ENCODE measurements at places on chromosomes 3 and 15.

DNA sequence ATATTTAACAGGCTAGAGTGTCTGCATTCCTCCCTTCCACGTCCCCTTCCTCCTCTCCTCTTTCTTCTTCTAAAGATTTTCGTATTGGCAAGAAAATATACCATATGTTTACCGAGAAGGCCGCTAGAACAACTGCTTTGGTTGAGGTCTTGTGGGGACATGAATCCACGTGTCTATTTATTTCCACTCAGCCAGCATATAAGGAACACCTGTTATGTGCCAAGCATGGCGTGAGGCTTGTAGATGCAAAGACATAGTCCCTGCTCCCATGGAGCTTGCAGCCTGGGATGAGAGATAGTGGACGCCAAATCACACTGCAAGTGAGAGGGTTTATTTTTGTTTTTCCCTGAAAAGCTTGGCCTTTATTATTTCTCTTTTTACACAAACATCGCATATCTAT, 57.1 kb downstream of the SLC7A14 start:
- DNase-seq = no peak

DNA sequence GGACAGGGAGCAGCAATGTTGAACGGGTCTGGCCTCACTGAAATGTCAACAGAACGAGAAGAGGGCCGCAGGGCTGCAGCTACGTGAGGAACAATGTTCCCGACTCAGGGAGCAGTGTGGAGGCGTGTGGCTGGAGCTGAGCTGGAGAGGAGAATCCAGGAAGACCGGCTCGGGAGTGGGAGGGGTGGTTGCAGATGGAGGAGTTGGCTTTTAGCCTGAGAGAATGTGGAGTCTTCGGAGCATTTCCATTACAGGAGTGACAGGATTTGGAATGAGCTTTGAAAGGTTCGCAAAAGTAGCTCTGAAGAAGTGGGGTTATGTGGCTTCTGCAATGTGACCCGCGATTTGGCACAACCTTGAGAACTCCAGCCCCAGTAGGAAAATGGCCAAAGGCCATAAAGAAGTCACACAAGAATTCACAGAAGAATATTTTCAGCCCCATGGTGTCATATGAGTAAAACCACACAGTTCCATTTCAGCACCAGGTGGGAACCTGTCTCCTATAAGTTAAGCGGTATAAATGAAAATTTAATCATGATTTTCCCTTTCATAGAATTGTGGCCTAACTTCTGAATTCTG, 78.8 kb upstream of the NSMCE3 start:
- DNase-seq = no peak

GRCh38 chr3:95394286-95394685, 1331.4 kb downstream of the NSUN3 start:
- DNase-seq = no peak

- DNase-seq = no peak
Measured at GRCh38 chr3:34218706-34219385, 420.4 kb downstream of the PDCD6IP start.

GRCh38 chr3:9727041-9727595, 4.4 kb upstream of the BRPF1 start:
- no peak for DNase-seq

DNA sequence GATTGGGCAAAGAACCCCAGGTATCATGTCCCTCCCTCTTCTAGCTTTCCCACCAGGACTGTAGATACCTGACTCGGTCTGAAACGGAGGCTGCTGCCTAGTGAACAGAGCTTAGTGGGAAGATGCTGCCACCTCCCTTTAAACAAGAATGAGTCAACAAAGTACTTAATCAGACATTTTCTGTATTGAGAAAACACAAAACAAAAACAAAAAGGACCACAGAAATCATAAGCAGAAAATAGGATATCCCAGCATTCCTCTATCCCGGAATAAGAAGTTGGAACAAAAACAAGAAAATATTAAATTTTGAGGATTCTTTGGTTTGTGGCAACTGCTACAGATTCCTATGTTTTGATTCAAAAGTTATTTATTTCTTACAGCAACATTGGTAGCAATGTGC, 51.7 kb upstream of the COL8A1 start:
- no peak for DNase-seq

DNA sequence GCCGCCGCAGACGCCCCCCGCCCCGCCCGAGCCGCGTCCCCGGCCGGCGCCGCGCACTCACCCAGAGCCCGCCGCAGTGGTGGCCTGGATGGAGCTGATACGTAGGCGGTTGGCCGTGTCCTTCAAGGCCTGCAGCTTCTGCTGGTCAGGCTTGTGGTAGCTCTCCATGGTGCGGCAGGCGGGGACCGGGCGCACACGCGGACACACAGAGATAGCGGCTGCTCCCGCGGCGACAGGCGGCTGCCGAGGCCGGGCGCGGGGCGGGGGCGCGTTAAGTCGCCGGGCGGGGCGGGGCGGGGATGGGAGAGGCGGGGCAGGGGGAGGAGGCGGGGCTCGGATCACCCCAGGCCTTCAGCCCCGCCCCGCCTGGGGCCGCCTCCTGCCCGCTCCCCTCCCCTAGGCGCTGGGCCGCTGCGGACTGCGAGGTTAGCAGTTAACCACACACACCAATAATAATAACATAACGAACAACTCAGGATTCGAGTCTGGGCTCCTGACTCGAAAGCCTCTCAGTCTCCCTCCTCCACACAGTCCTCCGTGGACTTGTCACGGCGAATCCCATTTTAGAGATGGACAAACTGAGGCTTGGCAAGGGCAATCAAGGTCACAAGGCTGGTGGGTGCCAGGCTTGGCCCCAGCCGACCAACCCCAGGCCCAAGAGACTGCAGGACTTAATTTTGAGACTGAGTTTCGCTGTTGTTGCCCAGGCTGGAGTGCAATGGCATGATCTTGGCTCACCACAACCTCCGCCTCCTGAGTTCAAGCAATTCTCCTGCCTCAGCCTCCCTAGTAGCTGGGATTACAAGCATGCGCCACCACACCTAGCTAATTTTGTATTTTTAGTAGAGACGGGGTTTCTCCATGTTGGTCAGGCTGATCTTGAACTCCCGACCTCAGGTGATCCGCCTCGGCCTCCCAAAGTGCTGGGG, at the start of gene TKT:
TSS of gene TKT (minus strand) at position 248 of the 929 bp plus-strand sequence. CDS start at position 168, 80 bp downstream.
- peak; percentile 77 for DNase-seq

- DNase-seq = peak; percentile 68
Measured at GRCh38 chr15:99059010-99059981, 45.6 kb upstream of the SYNM start.

GRCh38 chr3:53180305-53181023, 19.5 kb downstream of the PRKCD start:
- DNase-seq = no peak

GRCh38 chr3:1439395-1439794, 346.6 kb downstream of the CNTN6 start:
- no peak for DNase-seq

- peak; percentile 35 for DNase-seq
Measured at GRCh38 chr3:113626503-113627371, 69.7 kb downstream of the USF3 start.

GRCh38 chr15:36428102-36428845, 151.2 kb upstream of the CDIN1 start:
- DNase-seq = no peak

DNA sequence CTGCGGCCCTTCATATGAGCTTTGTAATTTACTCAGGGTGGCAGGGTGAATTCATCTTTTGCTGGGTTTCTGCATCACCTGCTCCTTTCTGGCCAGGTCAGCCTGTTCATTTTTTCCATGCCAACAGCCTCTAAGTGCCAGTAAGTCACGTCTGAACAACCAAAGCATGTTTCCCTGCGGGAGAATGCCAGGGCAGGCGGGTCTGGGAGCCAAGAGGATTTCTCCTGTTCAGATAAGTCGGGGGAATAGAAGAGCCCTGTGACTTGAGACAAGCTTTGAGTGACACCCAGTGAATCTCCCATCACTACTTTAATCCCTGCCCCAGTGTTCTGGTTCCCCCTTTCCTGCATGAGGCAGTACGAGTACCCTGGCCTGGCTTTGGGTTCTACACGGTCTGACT, 153.1 kb downstream of the PGPEP1L start:
- DNase-seq = no peak

- DNase-seq = no peak
Measured at GRCh38 chr15:91409387-91409786, 309.3 kb downstream of the SV2B start.

DNA sequence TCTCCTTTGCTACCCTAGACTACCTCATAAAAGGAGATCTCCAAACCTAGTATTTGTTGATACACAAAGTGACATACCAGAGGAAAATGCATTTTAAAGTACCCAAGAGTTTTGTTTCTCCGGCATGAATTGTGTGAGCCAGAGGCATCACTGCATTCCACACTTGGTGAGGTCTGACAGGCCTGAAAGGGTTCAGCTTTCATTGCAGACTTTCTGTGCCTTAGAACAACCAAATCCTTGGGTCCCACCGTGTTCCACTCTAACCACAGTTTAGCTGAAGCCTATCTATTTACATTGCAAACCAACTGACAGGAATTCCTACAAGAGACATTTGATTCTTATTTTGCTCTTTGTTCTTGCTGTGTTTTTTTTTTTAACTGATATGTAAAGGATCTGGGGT, 21.0 kb upstream of the EID1 start:
- no peak for DNase-seq

GRCh38 chr3:49618412-49618811, 55.7 kb upstream of the APEH start:
- DNase-seq = no peak

GRCh38 chr15:77627067-77627466, 5.6 kb downstream of the LINGO1 start:
- DNase-seq = no peak

GRCh38 chr3:151303751-151304150, 12.9 kb downstream of the GPR87 start:
- DNase-seq = no peak

DNA sequence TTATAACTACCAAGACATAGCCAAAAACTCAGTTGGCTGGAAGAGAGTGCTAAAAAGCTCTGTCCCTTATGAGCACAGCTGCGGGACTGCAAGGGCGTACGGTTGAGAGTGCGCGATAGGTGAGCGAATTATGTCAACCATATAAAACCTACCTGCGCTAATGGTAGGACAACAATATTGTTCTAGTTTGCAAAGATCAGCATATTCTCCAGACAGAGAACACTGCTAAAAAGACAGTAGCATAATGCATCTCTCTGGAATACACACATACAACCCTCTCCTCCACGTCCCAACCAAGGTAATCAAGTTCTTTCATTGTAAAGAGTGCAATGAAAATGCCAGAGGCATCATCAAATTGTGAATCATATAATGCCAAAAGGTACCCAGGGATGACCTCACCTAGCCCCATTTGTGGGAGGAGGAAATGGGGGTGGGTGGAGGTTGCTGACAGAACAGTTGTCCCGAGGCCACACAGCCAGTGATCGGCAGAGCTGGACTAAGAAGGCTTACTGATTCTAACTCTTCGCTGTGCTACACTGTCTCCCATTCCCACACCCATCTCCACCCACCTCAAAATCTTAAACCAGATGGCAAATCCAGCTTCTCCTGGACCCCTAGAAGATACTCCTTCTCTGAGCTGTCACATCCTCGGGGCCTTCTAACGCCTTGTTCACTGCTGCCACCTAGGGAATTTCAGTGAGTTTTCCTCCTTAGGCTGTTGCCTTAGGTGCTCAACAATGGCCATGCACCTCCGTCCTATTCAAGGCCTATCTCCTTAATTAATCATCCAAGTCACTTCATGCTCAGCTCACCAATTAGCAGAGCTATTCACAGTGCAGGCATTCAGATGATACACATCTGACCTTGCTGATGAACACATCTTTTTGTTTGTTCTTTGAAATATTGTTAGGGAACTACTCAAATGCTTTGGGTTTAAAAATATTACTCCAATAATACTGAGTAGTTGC, 60.7 kb downstream of the RPL22L1 start:
- DNase-seq = peak; percentile 38

DNA sequence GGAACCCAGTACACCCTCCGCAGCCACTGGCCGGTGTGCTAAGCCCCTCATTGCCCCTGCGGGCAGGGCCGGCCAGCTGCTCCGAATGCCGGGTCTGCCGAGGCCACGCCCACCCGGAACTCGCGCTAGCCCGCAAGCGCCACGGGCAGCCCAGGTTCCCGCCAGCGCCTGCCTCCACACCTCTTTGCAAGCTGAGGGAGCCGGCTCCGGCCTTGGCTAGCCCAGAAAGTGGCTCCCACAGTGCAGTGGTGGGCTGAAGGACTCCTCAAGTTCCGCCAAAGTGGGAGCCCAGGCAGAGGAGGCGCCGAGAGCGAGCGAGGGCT, 81.4 kb upstream of the BCHE start:
- no peak for DNase-seq

GRCh38 chr3:49634736-49635135, 39.4 kb upstream of the APEH start:
- DNase-seq = no peak

GRCh38 chr15:101189409-101190091, 62.3 kb downstream of the CHSY1 start:
- DNase-seq = no peak

- no peak for DNase-seq
Measured at GRCh38 chr3:1969281-1969680, 129.4 kb upstream of the CNTN4 start.

- DNase-seq = no peak
Measured at GRCh38 chr3:12966847-12967605, 106.2 kb downstream of the IQSEC1 start.

DNA sequence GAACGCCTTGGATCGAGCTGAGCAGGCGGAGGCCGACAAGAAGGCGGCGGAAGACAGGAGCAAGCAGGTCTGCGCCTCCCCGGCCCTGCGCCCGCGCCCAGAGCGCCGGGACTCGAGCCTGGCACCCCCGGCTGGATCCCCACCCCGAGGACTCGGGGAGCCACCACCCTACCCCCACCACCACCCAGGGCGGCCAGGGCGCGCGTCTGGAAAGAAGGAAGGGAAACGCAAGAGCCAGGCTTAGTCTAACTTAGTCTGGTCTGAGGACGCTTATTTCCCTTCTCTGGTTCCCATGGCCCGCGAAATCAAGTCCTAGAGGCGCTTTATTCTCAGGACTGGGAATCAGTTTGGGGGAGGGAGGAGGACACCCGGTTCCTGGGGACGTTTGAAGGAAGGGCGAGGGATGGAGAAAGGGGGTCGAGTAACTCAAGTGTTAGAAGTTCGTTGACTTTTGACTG, 359 bp downstream of the TPM1 start:
- no peak for DNase-seq

Data from tibial nerve (tissue), 4 donors.